ENCODE measurements at places on chromosomes 5 and 9. TPM values are rescaled to one million over a fixed set of nuclear protein-coding genes. Genes with fewer than 3 reads are reported as not detected.

Gene CNTNAP3B
- 34.4 TPM for total RNA-seq

Gene HK3
- not detected for total RNA-seq

Gene ADAMTS16
- not detected for total RNA-seq

Gene FBP2
- total RNA-seq, result not detected

Gene ARID3C
- total RNA-seq, result 0.25 TPM
